ENCODE measurements at places on chromosomes 2 and 18.

GRCh38 chr2:78035804-78036203 lies 513.6 kb upstream of the LRRTM4 start:
- no peak for DNase-seq

DNA sequence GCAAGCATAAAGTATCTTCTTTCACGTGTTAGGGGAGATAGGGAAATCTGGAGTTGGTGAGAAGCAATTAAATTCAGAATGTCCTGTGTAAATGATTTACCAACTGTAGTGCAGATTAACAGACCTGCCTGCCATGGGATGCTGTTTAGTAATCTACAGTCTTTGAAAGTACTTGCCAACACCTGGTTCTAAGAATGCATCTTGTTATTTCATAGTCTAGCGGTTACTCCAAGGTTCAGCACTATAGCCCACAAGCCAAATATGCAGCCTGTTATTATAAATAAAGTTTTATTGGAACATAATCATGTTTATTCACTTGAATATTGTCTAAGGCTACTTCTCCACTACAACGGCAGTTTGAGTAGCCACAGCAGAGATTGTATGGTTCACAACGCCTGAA lies 100.8 kb downstream of the OSBPL6 start:
- no peak for DNase-seq

DNA sequence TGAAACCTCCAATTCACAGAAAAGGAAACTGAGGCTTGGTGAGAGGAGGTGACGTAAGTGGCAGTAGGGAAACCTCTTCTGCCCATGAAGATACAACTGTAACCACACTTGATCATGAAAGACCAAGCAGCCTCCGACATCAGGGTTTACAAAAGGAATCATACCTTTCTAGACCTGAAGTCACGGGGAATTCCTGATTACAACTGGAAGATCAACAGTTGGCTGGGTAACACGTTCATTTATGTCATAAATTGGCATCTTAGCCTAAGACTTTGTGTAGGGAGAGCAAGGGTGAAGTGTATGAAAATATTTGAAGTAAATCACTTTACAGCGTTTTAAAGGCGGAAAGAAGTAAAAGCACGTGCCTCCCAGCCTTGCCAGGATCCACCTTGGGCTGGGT lies 922 bp downstream of the HS1BP3 start:
- DNase-seq = no peak

- DNase-seq = peak; percentile 52
Measured at GRCh38 chr2:151632993-151633565, 101.2 kb downstream of the NEB start.

- peak; percentile 22 for DNase-seq
Measured at GRCh38 chr2:184551626-184552025, 46.7 kb upstream of the ZNF804A start.

All from choroid plexus epithelial cell (primary cell).